ENCODE measurements at places on chromosomes 11 and 22.

GRCh38 chr22:47166446-47167016 is 404.1 kb downstream of the TBC1D22A start:
- DNase-seq = no peak

DNA sequence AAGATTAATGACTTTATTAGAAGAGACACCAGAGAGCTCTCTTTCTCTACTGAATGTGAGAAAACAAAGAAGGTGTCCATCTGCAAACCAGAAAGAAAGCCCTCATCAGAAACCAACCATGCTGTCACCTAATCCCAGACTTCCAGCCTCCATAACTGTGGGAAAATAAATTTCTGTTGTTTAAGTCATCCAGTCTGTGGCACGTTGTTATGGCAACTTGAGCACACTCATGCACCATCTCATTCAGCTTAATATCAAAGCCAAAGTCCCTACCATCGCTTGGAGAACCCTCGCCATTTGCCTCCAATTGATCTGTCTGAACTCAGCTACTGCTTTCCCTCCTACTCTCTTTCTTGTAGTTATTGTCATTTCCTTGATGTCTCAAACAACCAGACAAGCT is 766.1 kb upstream of the ARHGAP42 start:
- DNase-seq = no peak

DNA sequence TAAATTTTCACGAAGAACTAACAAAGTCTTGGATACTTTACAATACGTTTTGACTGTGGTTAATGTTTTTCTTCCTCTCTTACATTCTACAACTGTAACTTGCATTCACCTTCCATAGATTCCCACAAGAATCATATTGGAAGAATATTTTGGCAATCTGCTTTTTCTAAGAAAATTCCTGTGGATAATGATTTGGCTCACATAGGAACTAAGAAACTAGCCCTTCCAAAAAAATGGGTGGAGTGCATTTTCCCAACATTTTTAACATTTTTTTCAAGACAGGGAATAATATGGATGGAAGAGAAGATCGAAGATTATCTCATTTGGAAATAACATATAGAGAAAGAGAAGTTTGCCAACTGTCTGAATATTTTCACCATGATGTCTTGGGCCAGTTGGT is 256.9 kb upstream of the POU2AF2 start:
- no peak for DNase-seq

DNA sequence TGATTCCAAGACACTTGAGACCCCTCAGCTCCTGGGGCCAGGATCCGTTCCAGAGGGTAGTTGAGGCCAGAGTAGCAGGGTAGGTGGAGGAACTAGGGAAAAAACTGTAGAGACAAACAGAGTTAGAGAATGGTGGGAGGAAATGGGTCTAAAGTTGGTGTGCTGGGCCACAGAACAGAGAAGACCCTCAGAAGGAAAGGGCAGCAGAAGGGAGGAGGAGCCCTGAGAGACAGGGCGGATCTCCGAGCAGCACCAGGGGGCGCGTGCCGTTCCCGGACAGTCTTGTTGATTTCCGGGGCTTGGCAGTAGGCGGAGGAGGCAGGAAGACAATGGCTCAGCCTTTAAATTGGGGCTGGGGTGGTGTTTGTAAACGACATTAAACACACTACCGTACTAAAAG is 2.4 kb upstream of the CECR2 start:
- no peak for DNase-seq

GRCh38 chr11:10856689-10857458 is 979 bp downstream of the ZBED5 start:
- DNase-seq = no peak

DNA sequence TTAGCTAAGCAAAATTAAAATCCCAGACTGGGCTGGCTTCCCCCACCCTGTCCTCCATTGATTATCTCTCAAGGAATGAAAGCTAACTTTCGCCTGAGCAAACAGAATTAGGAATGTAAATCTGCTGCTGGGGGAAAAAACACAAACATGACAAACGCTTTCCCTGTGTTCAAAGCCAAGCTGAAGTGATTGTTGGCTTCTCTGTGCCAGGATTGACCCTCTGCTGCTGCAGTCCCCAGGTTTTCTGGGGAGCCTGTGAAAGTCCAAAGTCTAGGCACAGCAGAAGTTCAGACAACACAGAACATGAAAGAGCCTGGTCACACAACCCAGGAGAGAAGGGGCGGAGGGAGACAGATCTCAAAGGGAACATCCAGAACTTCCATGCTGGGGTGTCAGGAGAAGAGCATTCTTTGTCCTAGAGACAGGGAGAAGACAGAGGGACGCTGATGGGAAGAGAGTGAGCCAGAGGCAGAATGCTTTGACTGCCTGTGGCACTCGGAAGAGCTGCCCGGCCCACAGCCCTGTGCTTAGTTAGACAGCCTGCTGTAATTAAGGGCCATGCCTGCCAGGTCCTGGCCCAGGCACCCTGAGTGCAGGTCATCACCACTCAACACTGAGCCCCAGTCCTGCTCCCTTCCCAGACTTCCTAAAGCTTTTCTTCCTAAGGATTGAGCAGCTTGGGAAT is 6.9 kb downstream of the PATZ1 start:
- DNase-seq = no peak

DNA sequence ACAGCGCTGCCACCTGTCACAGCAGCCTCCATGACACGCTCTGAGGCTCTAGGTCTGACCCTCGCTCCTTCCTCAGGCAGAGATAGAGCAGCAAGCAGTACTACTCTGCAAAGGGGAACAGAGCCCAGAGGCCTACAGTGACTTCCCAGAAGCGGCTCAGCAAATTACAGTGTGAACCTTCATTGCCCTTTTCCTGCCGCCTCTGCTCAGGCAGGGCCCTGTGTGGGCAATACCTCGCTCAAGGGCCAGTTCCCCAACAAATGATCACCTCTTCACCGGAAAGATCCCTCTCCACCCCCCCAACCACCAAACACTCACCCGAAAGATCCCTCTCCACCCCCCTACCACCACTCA is 12.3 kb downstream of the KIAA0930 start:
- no peak for DNase-seq

DNA sequence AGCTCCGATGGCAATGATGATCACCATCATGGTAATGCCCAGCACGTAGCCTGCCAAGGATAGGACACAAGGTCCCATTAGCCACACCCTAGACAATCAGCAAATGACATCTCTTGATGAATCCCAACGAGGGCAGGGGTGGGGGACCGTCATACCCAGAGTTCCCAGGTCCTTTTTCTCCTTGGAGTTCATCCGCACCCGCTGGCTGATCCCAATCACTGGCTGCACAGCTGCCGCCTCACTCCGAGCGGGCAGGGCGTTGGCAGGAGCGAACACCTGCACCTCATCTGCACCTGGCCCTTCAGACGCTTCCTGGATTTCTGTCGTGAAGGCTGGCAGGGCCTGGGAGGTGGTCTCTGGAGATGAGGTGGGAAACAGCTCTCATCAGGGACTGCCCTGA is 2.9 kb downstream of the PIK3IP1 start:
- DNase-seq = no peak

GRCh38 chr22:36368359-36368983 is 19.3 kb downstream of the MYH9 start:
- no peak for DNase-seq

- peak; percentile 1 for DNase-seq
Measured at GRCh38 chr11:116879800-116880625, 42.6 kb upstream of the APOA1 start.

DNA sequence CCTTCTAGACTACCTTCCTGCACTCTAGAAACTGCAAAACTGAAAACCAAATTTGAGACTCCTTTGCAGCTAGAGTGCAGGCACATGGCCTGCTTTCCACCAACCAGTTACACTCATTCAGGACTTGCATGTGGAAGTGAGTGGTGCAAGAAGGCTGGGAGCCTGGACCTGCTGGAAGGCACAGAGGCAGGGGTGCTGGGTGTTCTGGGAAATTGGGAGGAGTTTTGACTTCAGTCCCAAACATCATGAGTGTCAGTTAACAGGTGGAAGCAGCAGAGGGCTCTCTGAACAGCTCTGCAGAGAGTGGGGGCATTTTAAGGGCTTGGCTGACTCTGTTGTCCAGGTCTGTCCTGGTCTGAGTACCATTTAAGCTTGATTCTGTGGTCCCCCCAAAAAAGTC is 49.3 kb upstream of the SYT13 start:
- no peak for DNase-seq

DNA sequence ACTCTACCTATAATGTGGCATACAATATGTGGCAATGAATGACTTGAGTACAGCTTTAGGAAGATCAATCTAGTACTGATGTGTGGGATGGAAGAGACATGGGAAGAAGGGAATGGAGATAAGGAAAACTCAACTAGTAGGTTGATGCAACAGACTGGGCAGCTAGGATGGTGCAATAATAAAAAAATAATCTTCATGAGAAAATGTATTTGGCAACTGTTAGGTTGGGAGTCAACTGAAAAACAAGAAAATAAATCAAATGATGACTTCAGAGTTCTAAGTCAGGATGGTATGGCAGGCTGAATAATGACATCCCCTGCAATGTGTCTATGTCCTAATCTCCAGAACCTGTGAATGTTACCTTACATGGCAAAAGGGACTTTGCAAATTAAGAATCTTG is 236.8 kb upstream of the PITPNB start:
- no peak for DNase-seq

DNA sequence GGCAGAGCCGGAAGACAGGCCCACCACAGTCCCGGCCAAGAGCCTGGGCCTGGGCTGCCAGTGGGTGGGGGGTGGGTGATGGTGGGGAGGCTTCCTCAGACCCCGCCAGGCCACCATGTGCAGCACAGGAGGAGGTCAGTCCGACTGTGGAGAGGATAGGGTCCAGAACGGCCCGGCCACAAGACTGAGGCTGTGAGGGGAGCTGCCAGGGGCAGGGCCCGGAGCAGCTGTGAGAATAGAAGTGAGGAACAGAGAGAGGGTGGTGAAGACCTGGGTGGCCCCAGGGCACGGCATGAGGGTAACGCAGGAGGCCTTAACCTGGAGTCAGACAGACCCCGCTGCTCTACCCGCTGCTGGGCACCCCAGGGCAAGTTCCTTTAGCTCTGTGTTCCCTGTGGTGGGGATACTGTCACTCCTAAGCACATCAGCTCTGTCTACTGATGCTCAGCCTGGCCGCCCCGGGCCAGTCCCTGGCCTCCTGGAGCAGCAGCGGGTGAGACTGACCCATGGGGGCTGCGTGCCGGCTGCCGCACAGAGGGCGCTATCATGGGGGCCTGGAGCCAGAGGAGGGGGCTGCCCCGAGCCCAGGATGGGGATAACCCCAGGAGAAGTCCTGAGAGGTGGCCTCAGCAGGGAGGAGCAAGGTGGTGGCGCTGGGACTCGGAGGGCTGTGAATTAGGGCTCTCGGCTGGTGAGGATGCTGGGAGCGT is 1.7 kb downstream of the FERMT3 start:
- no peak for DNase-seq

DNA sequence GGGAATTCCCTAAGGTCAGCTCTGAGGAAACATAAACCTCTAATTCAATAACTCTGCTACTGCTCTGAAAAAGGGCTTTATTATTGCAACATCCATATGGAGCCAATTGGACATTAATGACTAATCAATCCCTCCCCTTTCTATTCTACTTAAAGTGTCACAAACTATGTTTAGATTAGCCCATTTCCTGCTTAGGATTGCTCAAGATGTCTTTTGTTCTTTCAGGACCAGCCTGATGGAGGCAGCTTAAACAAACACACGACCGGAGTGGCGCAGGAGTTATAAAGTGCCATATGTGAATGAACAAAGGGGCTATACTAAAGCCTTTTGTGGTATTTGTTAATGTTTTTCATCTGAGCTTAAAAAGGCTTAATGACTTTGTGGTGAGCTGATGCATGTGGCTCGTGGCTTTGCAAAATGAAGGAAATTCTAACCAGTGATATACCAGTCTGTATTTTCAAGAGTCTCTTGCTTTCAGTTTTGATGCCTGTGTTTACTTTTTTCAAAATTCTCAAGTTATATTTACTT is 354.4 kb downstream of the SOX6 start:
- DNase-seq = peak; percentile 28

DNA sequence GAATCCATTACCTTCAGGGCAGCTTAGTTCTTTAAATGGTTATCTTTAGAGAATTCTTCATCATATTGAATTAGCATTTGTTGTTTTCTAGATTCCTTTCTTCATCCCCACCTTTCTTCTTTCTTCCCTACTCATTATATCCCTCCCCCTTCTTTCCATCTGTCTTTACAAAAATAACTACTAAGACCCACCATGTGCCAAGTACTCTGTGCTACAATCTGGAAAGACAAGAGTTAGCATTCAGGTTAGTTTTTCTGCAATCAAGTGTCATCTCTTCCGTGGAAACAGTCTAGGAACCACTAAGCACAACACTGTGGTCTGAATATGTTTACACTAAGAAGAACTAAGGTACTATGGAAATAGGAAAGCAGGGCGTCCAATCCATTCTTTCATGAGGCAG is 897.4 kb upstream of the TENM4 start:
- DNase-seq = no peak

- DNase-seq = no peak
Measured at GRCh38 chr11:122107045-122107444, 9.0 kb downstream of the BLID start.

DNA sequence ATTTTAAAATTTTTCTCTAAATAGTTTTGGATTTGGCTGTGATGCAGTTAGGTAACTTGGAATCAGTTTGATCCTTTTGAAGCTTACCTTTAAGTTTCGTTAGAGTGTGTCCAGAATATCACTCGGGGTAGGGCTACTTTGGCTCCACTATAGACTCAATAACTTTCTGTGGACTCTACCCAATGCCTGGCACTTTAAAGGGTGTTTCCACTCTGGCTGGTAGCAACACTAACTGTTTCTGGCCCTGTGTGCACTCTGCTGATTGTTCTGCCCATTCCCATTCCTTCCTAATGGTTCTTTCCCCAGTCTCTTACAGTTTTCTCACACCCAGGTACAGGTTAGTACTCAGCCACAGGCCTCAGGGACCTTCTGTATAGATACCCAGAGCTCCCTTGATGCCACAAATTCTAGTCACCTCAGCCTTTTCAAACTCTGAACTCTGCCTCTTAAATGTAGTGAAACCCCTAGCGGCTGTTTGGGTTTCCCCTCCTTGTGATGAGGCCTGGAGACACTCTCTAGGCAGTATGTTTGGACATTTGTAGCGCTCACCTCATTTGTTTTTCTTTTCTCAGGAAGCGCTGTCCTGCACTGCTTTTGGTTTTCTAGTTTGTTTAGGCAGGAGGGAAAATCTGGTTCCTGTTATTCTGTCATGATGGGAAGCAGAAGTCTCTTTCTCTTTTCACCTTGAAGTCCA is 16.8 kb downstream of the CUL5 start:
- no peak for DNase-seq

GRCh38 chr11:93031386-93031785 is 61.9 kb downstream of the MTNR1B start:
- DNase-seq = no peak

DNA sequence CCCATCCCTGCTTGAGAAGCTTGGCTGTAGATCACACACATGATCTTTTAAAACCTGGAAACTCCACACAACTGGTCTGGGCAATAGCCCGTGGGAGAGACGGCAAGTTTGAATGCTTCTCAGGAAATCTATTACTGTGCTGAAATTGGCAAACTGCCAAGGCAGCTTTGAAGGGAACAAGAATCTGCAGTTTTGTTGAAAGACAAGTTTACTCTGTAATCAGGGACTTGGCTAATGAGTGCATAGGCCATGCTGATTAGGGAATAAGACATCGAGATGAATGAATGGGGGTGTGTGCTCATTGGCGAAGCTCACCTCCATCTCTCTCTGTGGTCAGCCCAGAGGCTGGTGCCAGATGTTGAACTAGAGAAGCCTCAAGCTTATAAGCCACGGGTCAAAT is 218.8 kb downstream of the HIPK3 start:
- DNase-seq = no peak

- DNase-seq = no peak
Measured at GRCh38 chr11:9787981-9788521, 124.2 kb downstream of the SWAP70 start.
